NCI-H1105 treated with DMSO at 0.1 percent for 48 hours (cell line): ENCODE measurements at places on chromosomes 5 and 9.
A peak's percentile ranks its signal among the peaks of the same experiment; 100 is the strongest.

- DNase-seq: no peak
Measured at GRCh38 chr9:108078811-108079210, 589.2 kb upstream of the KLF4 start.

GRCh38 chr5:73624888-73625287, 1.1 kb upstream of the ARHGEF28 start:
- no peak for DNase-seq

DNA sequence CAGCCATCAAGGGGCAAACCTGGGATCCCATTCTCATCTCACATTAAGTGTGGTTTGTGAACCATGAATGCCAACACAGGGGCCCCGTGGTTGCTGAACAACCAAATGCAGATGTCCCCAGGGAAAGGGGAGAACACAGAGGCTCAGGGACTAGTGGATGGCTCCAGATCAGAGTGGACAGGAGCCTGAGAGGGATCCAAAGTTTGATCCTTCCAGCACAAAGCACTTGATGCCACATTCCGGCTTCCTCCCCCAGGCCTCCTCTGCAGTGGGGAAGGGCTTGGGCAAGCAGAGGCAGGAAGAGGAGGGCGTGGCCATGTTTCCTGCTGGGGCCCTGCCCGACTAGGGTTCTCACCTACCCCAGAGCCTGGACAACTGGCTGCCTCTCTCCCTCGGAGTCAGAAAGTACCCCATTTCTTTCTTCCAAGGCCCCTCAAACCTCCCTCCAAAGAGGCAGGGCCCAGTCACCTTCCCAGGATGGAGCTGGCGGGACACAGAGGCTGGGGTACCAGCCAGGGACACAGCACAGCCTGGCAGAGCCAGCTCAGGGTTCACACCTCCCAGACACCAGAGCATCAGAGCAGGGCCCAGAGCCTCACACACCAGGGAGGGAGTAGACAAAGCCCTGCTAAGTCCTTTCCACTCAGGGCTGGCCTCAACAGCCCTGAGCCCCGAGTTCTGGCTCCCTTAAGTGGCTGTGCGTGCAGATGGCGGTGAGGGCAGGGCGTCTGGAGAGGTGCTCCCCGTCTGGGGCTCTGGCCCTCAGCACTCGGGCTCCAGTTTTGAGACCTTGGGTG, 4.3 kb upstream of the RNF44 start:
- no peak for DNase-seq

- peak; percentile 85 for DNase-seq
Measured at GRCh38 chr5:36870399-36871040, 6.0 kb upstream of the NIPBL start.

DNA sequence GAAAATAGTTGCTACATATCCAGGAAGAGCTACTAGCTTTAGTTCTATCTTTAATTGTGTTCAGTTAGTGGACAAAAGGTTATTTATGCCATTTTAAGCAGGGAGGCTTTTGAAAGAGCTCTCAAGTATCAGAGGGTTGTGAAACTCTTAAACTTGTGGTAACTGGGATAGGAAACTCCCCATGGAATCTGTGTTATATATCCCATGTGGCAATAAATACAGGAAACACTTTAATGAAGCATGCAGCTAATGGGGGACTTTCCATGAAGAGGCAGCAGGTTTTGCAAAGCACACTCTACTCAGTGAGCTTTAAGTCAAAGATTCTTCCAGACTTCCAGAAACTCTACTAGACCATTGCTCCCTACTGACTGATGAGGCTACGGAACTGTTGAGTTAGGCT, 805.0 kb upstream of the C9orf72 start:
- DNase-seq: no peak

DNA sequence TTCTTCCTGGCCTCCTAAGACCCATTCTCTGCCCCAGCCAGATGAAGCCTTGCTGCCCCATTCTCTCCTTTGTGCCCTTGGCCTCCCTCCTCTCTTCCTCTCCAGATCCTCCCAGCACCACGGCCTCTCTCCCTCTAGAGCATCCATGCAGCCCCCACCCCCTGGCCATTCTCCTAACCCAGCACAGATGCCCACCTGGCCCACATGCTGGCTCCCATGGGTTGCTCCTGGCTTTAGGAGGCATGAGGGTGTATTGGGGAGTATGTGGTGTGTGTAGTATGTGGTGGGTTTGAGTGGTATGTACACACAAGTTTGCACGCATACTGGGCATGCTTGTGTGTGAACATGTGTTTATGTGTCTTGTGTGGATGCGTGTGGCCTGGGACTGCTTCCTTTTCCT, 47.1 kb downstream of the FOXI1 start:
- no peak for DNase-seq

DNA sequence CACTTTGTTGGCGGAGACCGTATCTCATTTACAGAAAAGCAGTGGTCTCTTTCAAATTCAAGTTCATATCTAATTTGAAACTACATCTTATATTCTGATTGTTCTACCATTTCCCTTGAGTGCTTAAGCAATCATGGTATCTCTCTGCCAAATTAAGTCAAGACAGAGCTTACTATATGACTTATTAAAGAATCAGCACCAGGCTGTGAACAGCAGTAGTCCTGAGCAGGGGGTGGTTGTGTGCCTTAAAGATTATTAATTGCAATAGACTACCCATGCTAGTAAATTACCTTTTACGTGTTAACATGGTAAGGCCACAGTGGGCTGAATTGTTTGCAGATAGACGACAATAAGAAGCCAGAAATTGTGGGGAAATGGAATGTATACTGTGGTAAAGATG, 21.5 kb downstream of the SNCAIP start:
- DNase-seq: no peak

GRCh38 chr9:111662576-111663300, 1.3 kb downstream of the GNG10 start:
- no peak for DNase-seq

DNA sequence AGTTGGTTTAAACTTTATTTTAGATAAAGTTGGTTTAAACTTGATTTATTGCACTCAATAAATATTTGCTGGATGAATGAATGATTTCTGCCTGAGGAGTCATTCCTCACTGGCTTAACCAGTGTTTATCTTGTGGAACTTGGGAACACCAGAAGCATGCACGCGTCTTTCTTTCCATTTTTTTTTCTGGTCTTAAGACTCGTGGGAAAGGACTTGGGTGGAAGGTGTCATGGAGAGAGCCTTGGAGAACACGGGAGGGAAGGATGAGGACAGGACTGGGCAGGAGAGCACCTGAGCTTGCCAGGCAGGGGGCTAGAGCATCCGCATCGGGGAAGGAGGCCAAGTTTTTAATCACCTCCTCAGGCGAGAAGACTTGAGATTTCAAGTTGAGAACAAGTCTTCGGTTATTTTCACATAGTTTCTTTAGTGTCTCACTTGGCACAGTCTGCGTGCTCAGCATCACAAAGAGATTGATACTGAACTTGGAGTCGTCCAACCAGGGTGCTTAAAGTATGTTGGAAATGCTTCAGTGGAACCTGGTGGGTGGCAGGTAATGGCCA, 144.2 kb downstream of the PDZD2 start:
- no peak for DNase-seq

DNA sequence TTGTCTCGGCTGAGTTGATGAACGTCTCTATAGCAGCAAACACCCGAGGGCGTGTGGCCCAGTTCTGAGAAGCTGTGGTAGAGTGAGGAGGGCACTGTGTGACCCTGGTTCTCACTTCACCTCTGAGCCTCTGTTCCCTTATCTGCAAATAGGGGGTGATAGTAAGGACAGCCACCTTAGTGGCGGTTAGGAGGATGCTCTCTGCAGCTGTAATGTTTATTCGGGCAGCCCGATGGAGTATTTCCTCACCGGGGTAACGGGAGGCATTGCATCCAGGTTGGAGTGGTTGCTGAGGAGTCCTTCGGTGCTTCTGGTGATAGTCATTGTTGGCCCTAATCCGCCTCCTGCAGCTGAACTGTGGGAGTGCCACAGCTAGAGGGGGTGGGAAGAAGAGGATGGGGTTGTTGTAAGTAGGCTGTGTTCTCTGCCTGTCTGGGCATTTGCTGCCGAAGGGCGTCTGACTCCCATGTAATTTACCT, 13.9 kb downstream of the PRRC2B start:
- no peak for DNase-seq

- no peak for DNase-seq
Measured at GRCh38 chr5:5755888-5756287, 333.4 kb downstream of the ICE1 start.

GRCh38 chr9:78253285-78253684, 17.4 kb downstream of the CEP78 start:
- no peak for DNase-seq
